ENCODE measurements at places on chromosomes 1 and 21.
A peak's percentile ranks its signal among the peaks of the same experiment; 100 is the strongest.

- no peak for DNase-seq
Observed at GRCh38 chr1:88731475-88732269, 47.6 kb downstream of the PKN2 start.

GRCh38 chr1:239388578-239388977 lies 2.2 kb downstream of the CHRM3 start:
- DNase-seq: no peak

DNA sequence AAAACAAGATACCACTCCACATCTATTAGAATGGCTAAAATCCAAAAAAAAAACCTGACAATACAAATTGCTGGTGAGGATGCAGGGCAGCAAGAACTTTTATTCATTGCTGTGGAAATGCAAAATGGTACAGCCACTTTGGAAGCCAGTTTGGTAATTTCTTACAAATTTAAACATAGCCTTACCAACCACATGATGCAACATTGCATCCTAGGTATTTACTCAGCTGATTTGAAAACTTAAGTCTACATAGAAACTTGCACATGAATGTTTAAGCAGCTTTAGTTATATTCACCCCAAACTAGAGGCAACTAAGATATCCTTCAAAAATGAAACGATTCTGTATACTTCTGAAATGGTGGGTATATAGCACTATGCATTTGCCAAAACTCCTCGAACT lies 178.8 kb upstream of the PDE4B start:
- no peak for DNase-seq

- no peak for DNase-seq
Observed at GRCh38 chr1:167175901-167176300, 44.8 kb upstream of the POU2F1 start.

GRCh38 chr1:119323216-119323982 lies 45.2 kb upstream of the HAO2 start:
- no peak for DNase-seq

DNA sequence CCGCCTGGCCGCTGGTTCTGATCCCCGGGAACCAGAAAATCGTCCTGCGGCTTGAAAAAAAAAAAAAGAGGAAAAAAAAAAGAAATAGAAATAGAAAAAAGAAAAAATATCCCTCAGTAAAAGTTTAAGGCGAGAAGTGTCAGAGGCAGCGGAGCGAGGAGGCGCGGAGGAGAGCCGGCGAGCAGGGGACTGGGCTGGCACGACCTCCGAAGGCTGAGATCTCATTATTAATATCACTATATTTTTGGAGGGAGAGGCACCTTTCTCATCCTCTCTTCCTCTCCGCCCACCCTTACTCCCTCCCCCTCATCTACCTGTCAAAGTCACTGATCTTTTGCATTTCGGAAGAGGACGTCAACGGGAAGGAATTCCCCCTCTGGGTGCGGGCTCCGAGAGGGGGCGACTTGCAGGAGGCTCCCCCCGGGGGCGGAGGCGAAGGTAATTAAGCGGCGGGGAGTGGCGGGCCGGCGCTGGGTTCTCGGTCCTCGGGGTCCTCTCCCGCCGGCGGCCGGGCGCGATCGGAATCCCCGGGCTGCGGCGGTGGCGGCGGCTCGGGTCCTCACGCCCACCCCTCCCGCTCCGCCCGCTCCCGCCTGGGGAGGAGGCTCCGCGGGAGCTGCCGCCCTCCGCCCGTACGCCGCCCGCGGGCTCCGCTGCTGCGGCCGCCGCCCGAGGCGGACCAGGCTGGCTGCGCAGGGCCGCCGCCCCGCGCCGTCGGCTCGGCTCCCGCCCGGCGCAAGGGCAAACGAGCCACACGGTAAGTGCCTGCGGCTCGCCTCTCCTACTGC lies at the start of gene NTNG1:
Gene NTNG1, plus strand, starts transcription at position 337 of the 788 bp plus-strand sequence.
- DNase-seq: no peak

DNA sequence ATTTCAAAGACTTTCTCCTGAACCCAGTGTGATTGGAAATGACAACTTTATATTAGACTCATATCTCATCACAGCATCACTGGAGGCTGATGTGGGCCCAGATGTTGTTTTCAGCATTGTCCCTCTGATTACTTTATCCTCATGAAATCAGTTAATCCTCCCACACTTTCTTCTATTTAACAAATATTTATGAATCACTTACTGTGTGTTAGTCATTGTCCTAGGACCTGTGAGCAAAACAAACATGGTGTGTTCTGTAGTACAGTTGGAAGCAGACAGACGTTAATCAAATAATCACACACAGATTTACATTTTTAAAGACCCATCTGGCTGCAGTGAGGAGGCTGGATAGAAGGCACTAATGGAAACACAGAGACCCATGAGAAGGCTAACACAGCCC lies 383.7 kb downstream of the PRDM2 start:
- DNase-seq: no peak

GRCh38 chr1:198907423-198907746 lies 268.5 kb downstream of the PTPRC start:
- no peak for DNase-seq

DNA sequence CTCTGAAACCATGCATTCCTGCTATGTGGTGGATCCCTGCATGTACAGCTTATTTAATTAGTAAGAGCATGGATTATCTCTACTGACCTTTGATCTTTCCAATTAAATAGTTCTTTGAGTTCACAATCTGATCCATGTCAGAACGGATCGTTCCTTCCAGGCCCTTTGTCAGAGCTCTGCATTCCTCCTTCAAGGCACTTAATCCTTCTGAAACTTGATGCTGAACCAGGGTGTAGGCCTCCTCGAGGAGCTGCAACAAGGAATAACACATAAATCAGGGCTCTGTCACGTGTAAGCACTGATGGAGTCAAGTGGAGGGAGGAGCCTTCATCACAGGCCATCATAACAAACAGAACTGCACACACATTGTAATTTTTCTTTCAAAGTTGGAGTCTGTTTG lies 68.4 kb upstream of the EDEM3 start:
- DNase-seq: no peak

DNA sequence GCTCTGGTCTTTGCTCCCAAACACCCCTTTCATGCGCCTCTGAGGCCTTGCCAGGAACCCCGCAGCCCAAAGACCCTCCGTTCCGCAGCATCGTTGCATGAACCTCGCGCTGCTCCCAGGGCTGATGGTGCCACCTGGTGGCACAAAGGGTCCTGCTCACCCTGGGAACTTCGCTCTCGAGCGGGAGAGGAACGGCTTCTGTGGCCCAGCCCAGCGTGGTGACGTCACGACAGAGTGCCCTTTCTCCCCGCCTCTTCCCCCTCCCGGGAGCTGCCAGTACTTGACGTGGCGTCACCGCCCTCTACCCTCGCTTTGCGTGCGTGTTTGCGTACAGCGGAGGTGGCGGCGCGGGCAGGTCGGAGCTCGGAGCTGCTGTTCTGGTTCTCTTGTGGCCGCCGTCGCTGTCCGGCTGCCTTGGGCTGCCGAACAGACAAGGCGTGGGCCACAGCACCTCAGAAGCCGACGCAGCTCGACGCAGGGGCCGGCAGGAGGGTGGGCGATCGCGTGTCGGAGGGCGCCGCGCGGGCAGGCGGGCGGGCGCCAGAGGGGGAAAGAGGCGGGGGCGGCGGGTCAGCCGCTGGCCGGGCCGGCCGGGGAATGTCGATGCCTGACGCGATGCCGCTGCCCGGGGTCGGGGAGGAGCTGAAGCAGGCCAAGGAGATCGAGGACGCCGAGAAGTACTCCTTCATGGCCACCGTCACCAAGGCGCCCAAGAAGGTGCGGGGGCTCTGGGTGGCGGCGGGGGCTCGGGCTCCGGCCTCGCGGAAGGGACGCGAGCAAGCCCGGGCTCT lies at the start of gene AHCYL1:
Gene AHCYL1, plus strand, starts transcription at position 310 of the 791 bp plus-strand sequence. Its CDS starts 288 bp downstream, at position 598.
- peak; percentile 99 for DNase-seq

DNA sequence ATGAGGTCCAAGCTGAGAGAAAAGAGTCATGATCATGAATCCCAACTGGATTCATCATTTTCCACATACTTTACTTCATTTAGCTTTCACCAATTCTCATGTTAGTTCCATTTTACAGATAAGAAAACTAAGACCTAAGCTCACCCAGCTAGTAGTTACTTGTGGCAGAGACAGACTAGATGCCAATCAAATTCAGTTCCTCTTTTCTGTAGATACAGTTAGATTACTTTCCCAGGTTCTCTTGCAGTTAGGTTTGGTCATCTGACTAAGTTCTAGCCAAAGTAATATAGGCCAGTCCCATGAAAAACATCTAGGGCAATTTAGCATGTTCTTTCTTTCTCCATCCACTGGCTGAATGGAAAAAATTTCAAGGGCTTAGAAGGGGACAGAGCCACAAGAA lies 8.9 kb upstream of the KCND3 start:
- no peak for DNase-seq

GRCh38 chr1:20867062-20867461 lies 80.0 kb upstream of the HP1BP3 start:
- DNase-seq: no peak

GRCh38 chr1:159040206-159040605 lies 30.5 kb downstream of the IFI16 start:
- DNase-seq: no peak

- DNase-seq: no peak
Observed at GRCh38 chr21:33128538-33128937, 58.6 kb downstream of the OLIG1 start.

- DNase-seq: no peak
Observed at GRCh38 chr1:27906759-27907158, 28.0 kb upstream of the SMPDL3B start.

GRCh38 chr1:115225993-115226685 lies 111.9 kb downstream of the NGF start:
- no peak for DNase-seq

- no peak for DNase-seq
Observed at GRCh38 chr1:85321237-85321964, 45.0 kb upstream of the BCL10 start.

DNA sequence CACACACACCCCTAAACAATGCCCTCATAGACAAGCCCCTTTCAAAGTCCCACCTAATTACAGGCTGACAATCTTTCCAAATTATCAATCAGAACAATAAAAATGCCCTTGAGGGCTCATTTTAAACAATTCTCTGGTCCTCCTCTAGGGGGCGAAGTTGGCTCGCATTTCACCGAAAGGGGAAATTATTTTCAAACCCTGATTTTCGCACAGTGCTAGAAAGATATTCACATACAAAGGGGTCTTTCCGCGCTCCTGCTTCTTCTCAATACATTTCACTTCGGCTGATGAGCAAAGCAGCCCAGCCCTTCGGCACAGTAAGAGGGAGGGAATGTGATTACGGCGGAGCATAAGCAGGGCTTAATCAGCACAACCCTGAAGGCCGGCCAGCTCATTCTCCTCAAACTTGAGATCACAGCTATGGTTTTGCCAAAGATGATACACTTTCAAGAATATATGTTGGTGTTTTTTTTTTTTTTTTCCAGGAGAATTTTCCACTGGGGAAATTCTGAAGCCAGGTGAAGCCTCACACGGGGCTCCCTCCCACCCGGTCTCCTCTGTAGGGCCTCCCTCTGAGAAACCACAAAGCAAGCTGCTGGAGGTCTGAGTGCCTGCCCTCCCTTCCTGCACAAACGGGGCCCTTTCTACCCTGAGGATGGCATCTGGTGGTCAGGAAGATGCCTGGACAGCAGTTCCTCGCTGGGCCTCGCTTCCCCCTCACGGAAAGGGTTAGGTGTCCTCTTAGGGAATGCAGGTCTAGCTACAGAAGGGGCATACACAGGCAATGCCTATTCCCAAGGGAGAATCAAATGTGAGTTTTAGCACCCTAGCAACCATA lies 66.9 kb downstream of the GNG12 start:
- peak; percentile 12 for DNase-seq

DNA sequence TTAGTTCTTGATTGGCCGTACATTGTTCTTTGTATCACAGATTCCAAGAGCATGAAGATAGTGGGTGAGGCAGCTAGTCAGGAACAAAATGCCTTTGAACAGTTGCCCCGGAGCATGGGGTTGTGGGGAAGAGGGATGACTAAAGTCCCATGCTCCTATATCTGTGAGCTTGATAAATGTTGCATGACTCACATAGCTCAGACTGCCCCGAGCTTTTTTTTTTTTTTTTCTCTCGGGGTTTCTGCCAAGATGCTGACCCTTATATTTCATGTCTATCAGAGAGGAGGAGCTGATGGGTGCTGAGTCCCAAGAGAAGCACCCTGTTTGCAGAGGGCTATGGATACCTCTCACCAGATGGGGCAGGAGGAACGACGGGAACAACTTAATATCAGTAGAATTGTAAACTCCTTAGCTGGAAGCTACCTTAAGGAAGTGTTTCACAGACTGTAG lies 40.6 kb downstream of the SRRM1 start:
- DNase-seq: no peak

GRCh38 chr1:50861772-50862171 lies 98.3 kb downstream of the FAF1 start:
- no peak for DNase-seq

DNA sequence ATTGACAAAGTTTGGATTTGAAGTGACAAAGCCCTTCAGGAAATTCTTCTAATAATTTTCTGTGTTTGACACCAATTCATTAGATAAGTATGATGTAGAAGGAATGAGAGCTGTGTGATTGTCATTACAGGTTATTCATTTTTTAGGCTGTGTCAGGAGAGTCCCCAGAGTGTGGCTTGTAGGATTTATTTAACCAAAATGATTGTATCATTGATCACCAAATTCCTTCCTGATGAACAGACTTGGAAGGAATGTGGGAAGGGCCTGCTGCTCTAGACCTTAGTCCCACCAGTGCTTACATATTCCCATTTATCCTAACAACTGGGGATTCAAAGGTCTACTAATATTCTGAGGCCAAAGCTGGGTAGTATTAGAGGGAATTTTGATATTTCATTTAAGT lies 383.3 kb upstream of the KAZN start:
- no peak for DNase-seq

DNA sequence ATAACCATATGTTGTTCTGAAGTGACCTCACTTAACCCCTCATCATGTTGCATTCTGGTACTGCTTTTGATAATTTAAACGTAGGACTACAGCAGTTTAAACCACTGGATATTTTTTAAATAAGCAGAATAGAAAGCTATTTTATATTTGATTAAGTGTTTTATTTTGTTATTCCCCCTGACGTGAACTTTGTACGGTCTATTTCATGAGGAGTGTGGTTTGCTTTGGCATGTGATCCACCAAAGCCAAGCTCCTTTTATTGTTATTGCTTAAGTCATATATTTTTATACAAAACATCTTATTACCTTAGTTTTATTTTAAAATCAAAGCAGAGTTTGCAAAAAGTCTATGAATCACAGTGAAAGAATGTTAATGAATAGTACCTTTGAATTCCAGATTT lies 101.4 kb upstream of the L1TD1 start:
- no peak for DNase-seq

DNA sequence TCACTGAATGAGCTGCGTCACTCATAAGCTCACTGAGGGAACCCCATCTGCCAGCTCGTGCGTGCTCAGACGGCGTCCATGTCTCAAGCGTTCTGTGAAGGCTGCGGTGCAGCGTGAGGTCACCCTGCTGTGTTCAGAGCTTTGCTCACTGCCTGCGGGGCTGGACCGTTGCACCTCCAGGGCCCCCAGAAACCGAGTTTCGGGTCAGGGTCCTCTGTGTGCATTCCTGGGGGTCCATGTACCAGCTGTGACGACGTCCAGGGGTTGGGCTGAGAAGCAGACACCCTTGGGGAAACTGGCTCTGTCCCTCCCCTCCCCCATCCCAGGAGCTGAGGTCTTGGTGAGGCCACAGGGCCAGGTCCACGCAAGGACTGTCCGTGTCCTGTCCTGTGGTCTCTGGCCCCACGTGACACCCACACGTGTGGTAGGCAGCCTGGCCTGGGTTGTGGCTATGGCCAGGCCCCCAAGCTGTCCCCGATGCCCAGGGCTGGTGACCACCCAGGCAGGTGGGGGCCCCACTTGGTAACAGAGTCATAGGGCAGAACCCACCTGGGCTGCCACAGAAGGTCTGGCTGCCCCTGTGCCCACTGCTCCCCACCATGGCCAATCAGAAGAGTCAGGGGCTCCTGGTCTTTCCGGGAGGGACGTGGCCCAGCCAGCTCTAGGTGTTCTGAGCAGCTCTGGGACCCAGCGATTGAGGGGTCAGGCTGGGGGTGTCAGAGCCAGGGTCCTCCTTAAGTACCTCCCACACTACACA lies 24.4 kb downstream of the FTCD start:
- no peak for DNase-seq

Data from activated CD4-positive, alpha-beta T cell treated with anti-CD3 and anti-CD28 coated beads for 24 hours (primary cell).